ENCODE measurements at places on chromosomes 16 and 17.

DNA sequence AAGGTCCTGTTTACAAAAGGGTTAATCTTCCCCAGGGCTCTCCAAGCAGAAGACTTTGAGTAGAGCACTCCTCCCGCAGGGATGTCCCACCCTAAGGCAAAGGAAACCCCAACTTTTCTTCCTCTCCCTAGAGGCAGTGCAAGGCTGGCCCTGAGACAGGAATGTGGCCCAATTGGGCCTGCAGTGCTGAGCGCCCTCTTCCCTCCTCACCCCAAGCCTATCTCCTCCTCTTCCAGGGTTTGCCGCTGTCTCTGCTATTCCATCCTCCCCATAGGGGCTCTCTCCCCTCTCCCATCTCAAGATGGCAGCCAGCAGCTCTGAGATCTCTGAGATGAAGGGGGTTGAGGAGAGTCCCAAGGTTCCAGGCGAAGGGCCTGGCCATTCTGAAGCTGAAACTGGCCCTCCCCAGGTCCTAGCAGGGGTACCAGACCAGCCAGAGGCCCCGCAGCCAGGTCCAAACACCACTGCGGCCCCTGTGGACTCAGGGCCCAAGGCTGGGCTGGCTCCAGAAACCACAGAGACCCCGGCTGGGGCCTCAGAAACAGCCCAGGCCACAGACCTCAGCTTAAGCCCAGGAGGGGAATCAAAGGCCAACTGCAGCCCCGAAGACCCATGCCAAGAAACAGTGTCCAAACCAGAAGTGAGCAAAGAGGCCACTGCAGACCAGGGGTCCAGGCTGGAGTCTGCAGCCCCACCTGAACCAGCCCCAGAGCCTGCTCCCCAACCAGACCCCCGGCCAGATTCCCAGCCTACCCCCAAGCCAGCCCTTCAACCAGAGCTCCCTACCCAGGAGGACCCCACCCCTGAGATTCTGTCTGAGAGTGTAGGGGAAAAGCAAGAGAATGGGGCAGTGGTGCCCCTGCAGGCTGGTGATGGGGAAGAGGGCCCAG is 1.0 kb downstream of the PRRT2 start:
- DNase-seq: no peak

- no peak for DNase-seq
Observed at GRCh38 chr17:71184716-71185115, 936.1 kb upstream of the SOX9 start.

DNA sequence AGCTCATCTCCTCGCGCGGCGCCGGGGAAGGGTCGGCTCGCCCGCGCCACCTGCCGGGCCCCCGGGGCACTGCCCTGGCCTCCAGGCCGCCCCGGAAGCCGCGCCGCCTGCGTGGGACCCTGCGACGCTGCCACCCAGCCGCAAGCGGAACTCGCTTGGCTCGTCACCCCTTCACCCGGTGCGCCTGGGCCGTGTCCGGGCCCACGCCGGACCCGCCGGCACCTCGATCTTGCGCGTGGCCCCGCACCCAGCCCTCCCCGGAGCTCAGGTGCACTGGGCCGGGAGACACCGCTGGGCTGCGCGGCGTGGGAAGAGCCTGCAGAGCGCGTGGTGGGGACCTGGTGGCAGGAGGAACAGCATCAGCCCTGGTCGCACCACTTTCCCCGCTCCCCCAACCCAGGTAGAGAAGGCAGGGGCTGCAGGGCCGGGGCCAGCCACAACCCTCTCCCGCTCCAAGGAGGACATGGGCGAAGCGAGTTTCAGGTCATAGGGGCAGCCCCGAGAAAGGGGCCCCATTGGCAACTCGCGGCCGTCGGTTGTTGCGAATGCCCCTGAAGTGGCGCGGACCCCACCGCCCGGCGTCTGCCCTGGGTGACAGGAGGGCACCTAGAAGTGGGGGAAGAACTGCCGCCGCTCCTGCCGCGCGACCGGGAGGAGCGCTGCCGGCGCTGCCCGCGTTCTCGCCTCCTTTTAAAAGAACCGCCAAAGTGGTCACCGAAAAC is 363 bp upstream of the MIF4GD start:
- peak; percentile 88 for DNase-seq

GRCh38 chr17:81315885-81316391 is 20.8 kb upstream of the SLC38A10 start:
- DNase-seq: no peak

GRCh38 chr17:7558544-7559319 is at the start of gene TNFSF13:
Gene TNFSF13, plus strand, starts transcription at chr17:7558750. Its CDS starts 290 bp downstream, at chr17:7559040.
- DNase-seq: no peak

DNA sequence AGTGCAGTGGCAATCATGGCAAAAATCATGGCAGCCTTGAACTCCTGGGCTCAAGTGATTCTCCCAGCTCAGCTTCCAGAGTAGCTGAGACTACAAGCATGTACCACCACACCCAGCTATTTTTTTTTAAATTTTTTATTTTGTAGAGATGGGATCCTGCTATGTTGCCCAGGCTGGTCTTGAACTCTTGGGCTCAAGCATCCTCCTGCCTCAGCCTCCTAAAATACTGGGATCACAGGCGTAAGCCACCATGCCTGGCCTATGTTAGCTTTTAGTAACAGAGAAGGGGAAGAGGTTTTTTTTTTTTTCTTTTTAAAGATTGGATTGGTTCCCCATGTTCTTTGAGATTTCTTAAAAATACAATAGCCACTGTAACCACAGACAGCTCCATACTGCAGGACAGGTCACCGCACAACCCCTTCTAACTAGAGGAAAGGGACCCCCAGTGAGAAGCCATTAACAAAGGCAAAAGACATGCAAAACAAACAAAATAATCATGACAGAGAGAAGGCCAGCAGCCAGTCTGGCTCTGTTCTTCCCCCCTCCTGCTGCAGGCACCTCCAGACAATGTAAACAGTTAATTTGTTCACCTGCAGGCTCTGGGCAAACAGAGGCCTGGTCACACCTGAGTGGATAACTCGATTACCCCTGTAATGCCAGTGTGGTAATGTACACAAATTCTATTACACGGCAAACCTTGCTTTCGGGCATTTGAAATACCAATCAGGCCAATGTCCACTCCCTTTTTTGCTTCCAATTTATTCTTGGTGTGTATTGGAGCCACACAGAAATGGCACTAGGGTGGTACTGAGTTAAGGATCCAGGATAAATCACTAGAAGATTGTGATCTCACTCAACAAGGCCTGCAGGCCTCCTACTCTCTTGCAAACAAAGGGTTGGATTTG is 52.9 kb downstream of the SNX11 start:
- DNase-seq: no peak

GRCh38 chr16:4837733-4838501 is 9.2 kb downstream of the GLYR1 start:
- DNase-seq: no peak
